ENCODE measurements at places on chromosomes 13 and 19.

DNA sequence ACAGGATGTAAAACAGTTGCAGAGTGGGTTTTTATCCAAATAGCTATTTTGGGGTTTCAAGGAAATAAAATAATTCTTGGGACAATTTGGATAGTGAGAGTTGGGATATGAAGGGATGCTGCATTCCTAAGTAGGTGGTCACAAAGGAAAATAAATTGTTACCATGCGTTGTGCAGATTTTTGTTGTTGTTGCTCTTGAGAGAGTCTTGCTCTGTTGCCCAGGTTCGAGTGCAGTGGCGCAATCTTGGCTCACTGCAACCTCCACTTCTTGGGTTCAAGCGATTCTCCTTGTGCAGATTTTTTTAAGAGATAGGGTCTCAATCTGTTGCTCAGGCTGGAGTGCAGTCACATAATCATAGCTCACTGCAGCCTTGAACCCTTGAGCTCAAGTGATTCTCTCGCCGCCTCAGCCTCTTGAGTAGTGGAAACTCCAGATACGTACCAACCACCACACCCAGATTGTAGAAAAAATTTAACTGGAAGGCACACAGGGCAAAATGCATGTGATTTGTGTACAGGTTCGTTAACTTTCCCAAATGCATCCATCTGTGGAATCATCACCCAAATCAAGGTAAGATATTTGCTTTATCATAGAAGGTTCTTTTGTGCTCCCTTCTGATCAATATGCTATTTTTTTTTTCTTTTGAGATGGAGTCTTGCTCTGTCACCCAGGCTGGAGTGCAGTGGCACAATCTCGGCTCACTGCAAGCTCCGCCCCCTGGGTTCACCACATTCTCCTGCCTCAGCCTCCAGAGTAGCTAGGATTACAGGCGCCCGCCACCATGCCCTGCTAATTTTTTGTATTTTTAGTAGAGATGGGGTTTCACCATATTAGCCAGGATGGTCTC lies 16.0 kb downstream of the SLC1A5 start:
- no peak for DNase-seq

GRCh38 chr19:4066682-4067395 lies at the start of gene ZBTB7A:
TSS of gene ZBTB7A (minus strand) at chr19:4066899. CDS start at chr19:4055232, 11,667 bp downstream.
- peak; percentile 88 for DNase-seq

DNA sequence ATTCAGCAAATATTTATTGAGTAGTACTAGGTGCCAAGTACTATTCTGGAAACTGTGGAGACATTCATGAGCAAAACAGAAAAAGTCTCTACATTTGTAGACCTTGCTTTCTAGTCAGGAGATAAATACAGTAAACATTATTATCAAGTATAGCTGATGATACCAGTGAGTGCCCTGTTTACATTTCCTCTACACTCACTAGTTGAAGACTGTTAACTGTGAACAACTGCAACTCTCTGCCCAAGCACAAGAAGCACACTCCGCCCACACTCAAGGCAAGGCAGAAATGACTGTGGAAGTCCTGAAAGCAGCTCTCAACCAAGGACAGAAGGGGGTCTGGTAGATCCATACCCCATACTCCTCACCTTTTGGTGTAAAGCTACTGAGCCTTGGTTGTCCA lies 837.0 kb downstream of the DIAPH3 start:
- DNase-seq = no peak

GRCh38 chr19:1882089-1882785 lies 3.1 kb downstream of the ABHD17A start:
- DNase-seq = peak; percentile 88

GRCh38 chr13:31530922-31531321 lies 208.4 kb upstream of the RXFP2 start:
- no peak for DNase-seq

- DNase-seq = no peak
Observed at GRCh38 chr19:17202713-17203112, 12.4 kb upstream of the USE1 start.

DNA sequence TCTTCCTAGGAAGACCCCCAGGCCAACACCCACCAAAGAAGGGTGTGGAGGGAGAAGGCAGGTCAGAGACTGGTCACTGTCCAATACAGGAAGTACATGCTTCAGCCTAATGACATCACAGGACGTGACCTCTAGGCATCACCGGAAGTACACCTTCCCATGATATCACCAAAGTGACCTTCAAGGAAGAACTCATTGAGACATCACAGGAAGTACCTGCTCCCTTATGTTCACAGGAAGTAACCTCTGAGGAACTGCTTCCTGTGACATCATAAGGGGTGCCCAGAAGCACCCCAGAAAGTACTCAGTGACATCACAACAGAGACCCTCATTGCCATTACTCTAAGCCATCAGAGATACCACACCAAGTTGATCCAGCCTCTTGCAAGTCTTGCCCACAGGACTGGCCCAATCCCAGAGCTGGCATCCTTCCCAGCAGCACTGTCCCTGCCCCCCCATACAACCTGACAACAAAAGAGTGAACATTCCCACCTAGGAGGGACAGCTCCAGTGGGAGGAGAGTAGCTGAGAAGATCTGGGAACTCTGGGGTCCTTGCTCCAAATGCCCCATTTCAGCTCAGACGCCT lies 24.2 kb upstream of the NANOS2 start:
- DNase-seq = no peak

GRCh38 chr13:75339635-75340374 lies 142.2 kb downstream of the TBC1D4 start:
- no peak for DNase-seq

GRCh38 chr13:43846496-43847158 lies 32.9 kb downstream of the CCDC122 start:
- DNase-seq = no peak

DNA sequence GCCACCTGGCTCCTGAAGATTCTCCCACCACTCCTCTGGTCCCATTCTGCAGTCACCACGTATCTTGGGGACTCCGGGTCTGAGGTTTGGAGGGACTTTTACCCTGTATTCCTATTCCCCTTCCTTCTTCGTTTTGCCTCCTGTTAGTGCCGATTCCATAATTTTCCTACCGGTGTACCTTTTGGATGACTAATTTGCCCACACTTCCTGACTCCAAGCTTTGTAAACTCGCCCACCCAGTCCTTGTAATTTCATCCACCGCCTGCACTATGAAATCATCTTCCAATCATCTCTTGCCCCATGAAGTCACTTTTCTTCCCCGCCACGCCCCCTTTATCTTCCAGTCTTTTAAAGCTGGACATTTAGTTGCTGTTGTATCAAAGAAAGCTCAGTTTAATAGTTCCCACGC lies 572 bp downstream of the UCHL3 start:
- DNase-seq = peak; percentile 54

DNA sequence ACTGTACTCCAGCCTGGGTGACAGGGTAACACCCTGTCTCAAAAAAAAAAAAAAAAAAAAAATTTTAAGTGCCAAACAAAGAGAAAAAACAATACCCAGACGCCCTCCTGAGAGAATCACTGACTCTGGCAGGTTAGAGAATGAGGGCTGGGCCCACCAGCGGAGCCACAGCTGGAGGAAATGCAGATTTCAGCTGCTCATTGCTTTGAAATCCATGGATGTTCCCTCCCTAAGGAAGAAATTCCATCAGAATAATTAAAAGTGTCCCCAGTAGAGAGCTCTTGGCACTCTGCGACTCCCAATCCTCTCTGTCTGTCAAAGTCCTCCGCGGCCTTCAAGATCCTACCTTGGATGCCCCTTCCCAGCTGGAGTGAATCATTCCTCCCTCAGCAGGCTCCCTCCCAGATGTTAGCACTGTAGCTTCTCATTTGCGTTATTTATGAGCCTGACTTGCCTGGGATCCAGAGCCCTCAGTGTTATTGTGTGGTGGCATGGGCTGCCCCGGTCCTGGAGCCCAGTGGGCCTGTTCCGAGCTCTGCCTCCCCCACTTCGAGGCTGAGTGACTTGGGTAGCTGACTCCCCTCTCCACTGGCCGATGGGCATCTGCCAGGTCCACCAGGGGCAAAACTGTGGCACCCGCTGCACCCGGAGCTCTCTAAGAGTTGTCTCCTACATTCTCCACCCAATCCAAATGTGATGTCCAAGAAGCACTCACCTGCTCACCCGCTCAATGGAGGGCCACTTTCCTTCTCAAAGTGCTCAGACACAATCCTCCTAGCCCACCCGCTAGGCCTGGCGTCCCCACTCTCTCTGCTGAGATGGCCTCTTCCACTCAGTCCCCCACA lies 47.0 kb downstream of the SERP2 start:
- DNase-seq = no peak

- no peak for DNase-seq
Observed at GRCh38 chr13:68304286-68304893, 1074.3 kb upstream of the PCDH9 start.

All from Peyer's patch (tissue), 4 donors.